Cardiac septum (tissue), 1 donor: ENCODE measurements at places on chromosomes 16 and 17. TPM values are rescaled to one million over a fixed set of nuclear protein-coding genes. Genes with fewer than 3 reads are reported as not detected.

The SHCBP1 gene
- 0.54 TPM for total RNA-seq

The CUEDC1 gene
- total RNA-seq: 46.6 TPM

The ZDHHC1 gene
- 4.6 TPM for total RNA-seq

The HBQ1 gene
- total RNA-seq: not detected

The GNG13 gene
- total RNA-seq: not detected

The TPSB2 gene
- total RNA-seq: 5.5 TPM

The EVPLL gene
- total RNA-seq: not detected

The DNAI2 gene
- total RNA-seq: not detected

The ITGB4 gene
- 5.7 TPM for total RNA-seq

The OSGIN1 gene
- 12.6 TPM for total RNA-seq

The GRB2 gene
- 57.1 TPM for total RNA-seq

The ZNF469 gene
- 1.5 TPM for total RNA-seq

The MFAP4 gene
- 46.2 TPM for total RNA-seq

The MYH2 gene
- 0.22 TPM for total RNA-seq

The CBX2 gene
- 3.5 TPM for total RNA-seq

The NUDT7 gene
- 46.8 TPM for total RNA-seq

The CDH16 gene
- 0.35 TPM for total RNA-seq

The ZSCAN10 gene
- total RNA-seq: not detected

The CA7 gene
- not detected for total RNA-seq

The IKZF3 gene
- 0.51 TPM for total RNA-seq

The BIRC5 gene
- total RNA-seq: 0.38 TPM

The CRYM gene
- total RNA-seq: 105 TPM

The SMIM36 gene
- total RNA-seq: not detected

The DHRS7C gene
- 0.89 TPM for total RNA-seq

The LPCAT2 gene
- total RNA-seq: 8.5 TPM

The DBNDD1 gene
- 3.0 TPM for total RNA-seq

The SF3B3 gene
- total RNA-seq: 159 TPM

The DLX4 gene
- total RNA-seq: 0.16 TPM

The CDIP1 gene
- total RNA-seq: 42.1 TPM

The MYL11 gene
- 0.59 TPM for total RNA-seq

The FBXW10 gene
- total RNA-seq: 0.51 TPM

The EIF5A gene
- 263 TPM for total RNA-seq

The SULT1A4 gene
- total RNA-seq: 3.2 TPM
